ENCODE measurements at places on chromosomes 2 and 18.
A peak's percentile ranks its signal among the peaks of the same experiment; 100 is the strongest.

- no peak for DNase-seq
Measured at GRCh38 chr2:197263077-197263476, 47.5 kb downstream of the ANKRD44 start.

GRCh38 chr2:124261456-124261855 is 236.4 kb downstream of the CNTNAP5 start:
- no peak for DNase-seq

DNA sequence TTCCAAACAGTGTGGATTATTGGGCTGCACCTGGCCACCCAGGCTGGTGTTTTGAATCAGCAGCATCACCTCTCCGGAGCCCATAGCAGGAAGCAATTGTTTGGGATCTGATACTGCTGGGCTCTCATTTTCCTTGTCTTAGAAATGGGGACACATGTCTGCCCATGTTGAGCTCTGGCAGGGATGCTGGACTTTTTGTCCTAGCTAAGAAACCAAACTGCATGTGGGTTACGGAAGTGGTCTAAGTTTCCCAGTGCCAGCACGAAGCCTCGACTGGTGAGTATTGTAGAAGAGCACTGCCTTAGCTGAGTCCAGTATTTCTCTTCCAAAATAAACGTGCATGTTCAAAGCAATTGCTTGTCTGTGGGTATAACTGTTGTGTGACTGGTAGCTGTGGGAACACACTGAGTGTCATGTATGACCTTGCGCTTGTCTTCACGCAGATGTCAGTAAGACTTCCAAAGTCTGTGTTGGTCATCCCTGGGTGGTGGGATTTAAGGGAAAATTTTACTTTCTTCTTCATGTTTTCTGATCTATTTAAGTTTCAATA is 43.6 kb downstream of the SH3RF3 start:
- no peak for DNase-seq

DNA sequence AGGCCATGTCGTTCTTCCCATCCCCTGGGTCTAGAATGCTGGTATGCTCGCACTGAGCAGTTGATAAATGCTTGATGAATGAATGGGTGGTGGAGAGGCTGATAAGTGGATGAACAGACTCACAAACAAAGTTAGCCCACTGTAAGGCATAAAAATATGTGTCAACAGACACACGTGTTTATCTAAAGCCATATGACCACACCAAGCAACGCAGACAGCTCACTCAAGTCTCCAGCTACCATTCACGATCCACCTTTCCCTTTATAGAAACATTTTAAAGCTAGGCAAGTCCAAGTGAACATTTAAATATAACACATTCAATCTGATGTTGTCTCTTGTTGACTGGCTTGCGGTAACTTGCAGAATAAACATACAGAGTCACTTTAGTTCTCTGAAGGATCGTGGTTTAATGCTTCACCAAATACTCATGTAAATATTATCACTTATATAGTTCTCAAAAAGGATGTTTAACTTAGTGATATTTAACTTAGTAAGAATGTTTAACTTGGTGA is 105.5 kb downstream of the NOL10 start:
- no peak for DNase-seq

GRCh38 chr2:7971248-7971647 is 710.6 kb upstream of the ID2 start:
- DNase-seq: no peak

- peak; percentile 28 for DNase-seq
Measured at GRCh38 chr18:2627821-2628276, 27.7 kb upstream of the SMCHD1 start.

DNA sequence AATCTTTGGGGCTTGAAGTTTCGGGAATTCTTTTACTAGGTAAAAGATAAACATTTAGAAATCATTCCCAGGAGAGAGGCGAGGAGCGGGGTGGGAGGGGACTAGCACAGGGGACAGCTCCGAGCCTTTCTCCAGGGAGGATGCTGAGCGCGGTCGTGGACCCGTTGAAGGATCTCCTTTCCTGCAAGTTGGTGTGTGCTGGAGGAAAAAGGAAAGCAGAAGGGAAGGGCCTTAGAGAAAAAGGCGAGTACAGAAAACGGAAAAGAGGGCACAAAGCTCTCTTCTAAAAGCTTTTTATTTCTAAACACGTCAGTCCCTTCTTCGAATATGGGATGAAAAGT is 640 bp downstream of the SLC39A6 start:
- DNase-seq: no peak

- no peak for DNase-seq
Measured at GRCh38 chr2:95004287-95004686, 21.2 kb upstream of the MAL start.

Data from activated CD4-positive, alpha-beta memory T cell treated with anti-CD3 and anti-CD28 coated beads, Interleukin-2, amount 10 ng/mL, durations not matched to agents 7 days and 5 days (primary cell).